Occipital lobe (tissue), 3 donors: ENCODE measurements at places on chromosomes 4 and X. TPM values are rescaled to one million over a fixed set of nuclear protein-coding genes. Genes with fewer than 3 reads are reported as not detected.
A peak's percentile ranks its signal among the peaks of the same experiment; 100 is the strongest.

- no peak for DNase-seq
These were observed 17.7 kb upstream of the HERC5 start for GRCh38 chr4:88439161-88439760.

- peak; percentile 17 for DNase-seq
These were observed 200.3 kb downstream of the PDGFC start for GRCh38 chr4:156771171-156771837.

DNA sequence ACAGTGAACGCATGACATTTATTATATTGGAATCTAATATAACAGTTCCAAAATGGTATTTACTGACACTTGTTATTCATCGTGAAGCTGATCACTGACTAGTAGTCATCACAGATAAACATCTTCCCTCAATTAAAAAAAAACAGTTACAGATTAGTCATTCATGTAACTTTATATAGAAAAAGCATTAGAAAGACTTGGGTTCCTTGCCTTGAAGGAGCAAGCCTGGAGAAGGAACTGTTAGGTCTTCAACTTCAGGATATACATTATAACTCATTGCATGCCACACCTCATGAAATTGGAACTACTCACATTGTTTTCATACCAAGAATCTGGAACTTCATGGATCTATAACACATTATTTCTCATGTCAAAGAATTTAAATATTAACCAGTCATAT is 317.7 kb downstream of the CCSER1 start:
- no peak for DNase-seq

DNA sequence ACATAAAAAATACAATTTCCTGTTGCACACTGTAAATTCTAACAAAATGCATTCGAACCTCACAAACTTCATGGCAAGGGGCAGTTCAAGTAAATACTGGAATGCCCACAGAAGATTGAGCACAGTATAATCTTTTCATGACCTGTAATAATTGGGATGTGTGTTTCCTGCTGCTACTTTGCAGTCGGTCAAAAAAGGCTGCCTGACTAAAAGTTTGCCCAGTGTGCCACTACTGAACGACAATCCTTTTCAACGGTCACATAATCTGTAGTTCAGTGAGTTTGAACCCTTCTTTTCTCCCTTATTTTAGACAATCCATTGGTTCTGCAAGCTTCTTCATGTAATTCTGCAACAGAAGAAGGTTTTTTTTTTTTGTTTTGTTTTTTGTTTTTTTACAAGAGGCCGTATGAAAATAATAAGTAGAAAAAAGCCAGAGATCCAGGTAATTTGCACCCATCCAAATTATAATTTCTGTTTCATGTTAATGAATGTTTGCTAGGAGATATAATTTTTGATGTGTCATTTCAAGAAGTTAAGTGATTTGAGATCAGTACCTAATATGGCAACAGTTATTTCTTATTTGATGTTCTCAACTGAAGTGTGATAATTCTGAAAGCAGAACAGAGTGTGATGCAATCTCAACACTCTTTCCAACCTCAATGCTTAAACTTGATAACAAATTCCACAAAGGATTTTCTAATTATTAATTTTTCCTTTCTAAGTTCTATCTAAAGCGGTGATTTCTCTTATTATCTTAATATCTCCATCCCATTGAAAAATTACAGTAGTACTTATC is 237.6 kb downstream of the FSTL5 start:
- no peak for DNase-seq

DNA sequence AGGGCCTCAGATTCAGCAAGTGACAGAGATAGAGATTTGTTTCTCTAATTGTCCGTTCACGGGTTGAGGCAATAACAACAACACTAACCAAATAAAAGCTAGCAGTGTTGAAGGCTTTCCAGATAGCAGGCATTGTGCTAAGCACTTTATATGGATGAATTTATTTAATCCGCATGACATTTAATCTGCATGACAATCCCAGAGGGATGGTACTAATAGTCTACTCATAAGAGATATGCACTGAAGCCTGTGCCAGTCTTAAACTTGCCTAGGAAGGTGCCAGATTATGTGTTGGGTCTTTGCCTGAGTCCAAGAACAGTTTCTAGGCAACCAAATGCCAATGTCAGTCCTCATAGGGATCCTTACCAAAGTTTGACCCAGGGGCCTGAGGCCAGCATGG is 37.7 kb upstream of the FAT1 start:
- DNase-seq = peak; percentile 1

DNA sequence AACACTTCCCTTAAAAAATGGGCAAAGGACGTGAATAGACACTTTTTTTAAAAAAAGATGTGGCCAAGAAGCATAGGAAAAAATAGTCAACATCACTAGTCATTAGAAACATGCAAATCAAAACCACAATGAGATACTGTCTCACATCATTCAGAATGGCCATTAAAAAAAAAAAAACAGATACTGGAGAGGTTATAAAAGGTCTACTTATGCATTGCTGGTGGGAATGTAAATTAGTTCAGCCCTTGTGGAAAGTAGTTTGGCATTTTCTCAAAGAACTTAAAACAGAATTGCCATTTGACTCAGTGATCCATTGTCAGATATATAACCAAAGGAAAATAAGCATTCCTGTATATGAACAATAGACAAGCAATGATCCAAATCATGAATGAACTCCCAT is 352.8 kb upstream of the EPHA5 start:
- DNase-seq = no peak

GRCh38 chrX:40897718-40898270 is 162.5 kb upstream of the MED14 start:
- DNase-seq = no peak

GRCh38 chr4:8391972-8392371 is 48.6 kb downstream of the ACOX3 start:
- DNase-seq = peak; percentile 75

- no peak for DNase-seq
These were observed 197.1 kb downstream of the SPRY1 start for GRCh38 chr4:123593655-123594054.

- DNase-seq = no peak
These were observed 55.9 kb downstream of the PLAC1 start for GRCh38 chrX:134602410-134602809.

SYN1 gene
- total RNA-seq = 17.5 TPM

DNA sequence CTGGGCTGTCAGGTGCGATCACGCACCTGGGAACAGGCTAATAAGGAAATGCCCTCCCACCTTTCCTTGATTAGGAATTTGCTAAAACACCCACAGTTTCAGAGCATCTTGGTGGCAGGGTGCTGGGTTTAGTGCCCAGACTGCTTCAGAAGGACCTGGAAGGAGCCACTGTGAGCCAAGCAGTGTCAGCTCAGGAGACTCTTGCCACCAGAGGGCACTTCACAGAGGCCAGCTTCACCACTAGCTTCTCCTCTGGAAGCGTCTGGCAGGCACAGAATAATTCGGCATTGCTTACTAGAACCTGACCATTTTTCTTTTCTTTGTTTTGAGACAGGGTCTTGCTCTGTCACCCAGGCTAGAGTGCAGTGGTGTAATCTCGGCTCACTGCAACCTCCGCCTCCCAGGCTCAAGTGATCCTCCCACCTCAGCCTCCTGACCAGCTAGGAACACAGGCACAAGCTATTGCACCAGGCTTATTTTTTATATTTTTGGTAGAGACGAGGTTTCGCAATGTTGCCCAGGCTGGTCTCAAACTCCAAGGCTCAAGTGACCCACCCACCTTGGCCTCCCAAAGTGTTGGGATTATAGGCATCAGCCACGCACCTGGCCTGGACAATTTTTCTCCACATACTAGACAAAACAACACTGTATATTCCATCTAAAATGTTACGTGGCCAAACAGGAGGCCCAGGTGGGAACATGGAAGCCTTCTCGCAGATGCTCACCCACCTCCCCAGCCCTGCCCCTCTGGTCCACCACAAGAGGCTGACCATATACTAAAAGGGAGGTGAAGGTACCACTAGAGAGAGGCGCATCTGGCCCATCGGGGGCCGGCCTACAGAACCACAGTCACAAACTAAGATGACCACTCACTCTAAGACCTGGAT is 14.1 kb downstream of the NOP14 start:
- no peak for DNase-seq

DNA sequence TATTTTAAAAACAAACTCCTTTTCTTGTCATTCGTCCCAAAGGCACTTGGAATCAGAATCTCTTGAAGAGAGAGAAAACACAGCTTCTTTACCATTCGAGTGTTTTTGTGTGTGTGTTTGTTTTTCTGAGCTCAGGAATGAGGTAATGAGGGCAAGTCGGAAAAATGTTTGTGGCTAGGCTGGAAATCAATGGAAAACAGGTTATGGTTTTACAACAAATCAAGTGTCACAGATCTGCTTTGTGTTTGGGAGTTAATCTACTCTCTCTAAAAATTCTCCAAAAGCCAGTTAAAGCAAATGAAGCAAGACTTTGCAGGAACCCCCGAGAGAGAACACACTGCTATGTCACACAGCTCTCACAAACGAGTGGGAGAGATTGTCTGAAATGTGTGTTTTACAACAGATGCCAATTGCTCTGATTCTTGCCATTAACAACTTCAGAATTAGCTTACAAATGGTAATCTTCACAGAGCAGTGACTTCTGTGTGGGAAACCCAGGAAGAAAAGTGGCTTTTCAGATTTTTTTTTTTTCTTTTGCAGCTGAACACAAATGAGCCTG is 264.1 kb downstream of the CBLL2 start:
- DNase-seq = no peak

HTRA3 gene
- total RNA-seq = 1.2 TPM

DNA sequence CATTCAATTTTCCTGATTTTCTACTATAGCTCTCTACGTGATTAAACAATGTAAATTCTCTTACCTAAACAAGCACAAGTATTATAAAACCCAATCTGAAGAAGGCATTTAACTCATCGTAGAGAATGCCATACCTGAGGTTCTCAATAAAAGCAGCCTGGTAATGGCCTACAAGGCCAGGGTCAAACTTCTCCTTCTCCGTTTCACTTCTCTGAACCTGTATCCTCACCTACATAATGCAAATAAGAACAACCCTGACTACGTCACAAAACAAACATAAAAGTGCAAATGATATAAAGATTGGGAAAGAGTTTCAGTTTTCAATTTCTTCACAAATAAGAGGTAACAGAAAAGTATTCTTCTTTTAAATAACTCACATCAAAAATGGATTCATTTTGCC is 55.6 kb upstream of the STS start:
- no peak for DNase-seq

NEUROG2 gene
- 10.1 TPM for total RNA-seq

- no peak for DNase-seq
These were observed 573.8 kb upstream of the NDST4 start for GRCh38 chr4:115687052-115687755.

- no peak for DNase-seq
These were observed 81.0 kb downstream of the EPHA5 start for GRCh38 chr4:65589331-65589730.

DNA sequence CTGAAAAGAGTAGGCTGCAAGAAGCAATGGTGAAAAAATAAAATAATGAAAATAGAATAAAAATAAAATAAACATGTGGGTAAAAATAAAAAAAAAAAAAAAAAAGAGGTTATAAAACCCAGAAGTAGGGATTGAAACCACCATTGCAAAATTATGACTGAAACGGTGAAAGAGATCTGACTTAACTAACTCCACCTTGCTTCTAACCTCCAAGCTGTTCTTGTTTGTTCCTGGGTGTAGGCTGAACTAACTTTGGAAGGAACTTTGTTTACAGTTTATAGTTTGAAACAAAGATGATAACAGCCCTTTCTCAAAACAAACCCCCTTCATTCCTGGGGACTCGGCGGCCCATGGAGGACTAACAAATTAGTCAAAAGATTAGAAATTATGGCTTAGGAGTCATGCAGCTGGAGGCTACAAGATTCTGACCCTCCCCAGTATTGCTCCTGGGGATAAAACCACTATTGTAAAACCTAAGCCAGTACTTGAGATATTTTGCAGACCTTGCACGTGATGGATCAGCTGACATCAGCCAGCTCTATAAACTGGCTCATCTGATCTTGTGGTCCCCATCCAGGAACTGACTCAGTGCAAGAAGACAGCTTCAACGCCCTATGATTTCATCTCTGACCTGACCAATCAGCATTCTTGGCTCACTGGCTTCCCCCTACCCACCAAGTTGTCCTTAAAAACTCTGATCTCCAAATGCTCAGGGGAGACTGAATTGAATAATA is 30.4 kb downstream of the DDX60L start:
- no peak for DNase-seq

DNA sequence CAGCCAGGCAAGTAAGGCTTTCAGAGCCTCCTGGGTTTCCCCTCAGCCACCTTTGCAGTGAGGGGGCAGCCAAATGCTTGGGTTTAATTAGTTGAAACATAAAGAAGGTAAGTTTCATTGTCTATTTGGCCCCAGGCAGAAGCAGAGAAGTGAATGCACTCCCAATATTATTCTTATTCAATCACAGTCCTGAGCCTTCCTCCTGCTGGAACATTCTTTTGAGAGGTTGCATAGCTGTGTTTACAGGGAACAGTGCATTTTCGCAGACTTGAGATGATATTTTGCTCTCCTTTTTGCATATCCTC is 13.9 kb downstream of the SLC2A9 start:
- DNase-seq = no peak

UGT8 gene
- 5.1 TPM for total RNA-seq

DNA sequence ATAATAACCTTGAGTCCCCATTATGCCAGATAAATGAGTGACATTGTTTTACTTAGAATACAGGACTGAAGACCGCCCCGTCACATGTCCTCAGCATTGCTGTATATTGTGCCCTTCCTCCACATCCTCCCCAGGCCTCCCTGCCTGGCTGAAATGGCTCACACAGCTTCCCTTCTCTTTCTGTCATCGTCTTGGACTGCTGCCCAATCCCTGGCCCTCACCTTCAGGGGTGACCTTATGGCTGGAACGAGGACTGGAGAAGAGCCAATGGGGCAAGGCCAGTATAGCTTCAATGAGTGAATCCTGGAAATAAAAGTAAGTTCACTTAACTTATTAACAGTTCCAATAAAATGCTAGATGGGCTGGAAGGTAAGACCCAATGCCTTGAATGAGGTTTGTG is 2.7 kb downstream of the KCNE5 start:
- DNase-seq = no peak

HELT gene
- total RNA-seq = not detected

GRCh38 chr4:102783006-102783405 is 22.2 kb upstream of the MANBA start:
- no peak for DNase-seq

GRCh38 chr4:113303315-113303714 is 253.9 kb downstream of the ANK2 start:
- no peak for DNase-seq

DNA sequence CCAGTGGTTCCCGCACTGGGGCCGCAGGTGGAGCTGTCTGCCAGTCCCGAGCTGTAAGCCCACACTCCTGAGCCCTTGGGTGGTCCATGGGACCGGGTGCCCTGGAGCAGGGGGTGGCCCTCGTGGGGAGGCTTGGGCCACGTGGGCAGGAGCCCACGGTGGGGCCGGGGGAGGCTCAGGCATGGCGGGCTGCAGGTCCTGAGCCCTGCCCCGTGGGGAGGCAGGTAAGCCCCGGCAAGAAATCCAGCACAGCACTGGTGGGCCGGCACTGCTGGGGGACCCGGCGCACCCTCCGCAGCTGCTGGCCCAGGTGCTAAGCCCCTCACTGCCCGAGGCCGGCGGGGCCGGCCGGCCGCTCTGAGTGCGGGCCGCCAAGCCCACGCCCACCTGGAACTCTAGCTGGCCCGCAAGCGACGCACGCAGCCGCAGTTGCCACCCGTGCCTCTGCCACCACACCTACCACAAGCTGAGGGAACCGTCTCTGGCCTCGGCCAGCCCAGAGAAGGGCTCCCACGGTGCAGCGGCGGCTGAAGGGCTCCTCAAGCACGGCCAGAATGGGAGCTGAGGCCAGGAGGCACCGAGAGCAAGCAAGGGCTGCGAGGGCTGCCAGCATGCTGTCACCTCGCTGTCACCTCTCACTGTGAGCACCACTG is 2.0 kb upstream of the METAP1 start:
- no peak for DNase-seq

GRCh38 chr4:2786152-2786671 is 6.7 kb upstream of the SH3BP2 start:
- no peak for DNase-seq

GRCh38 chrX:70398899-70399298 is 24.2 kb upstream of the GDPD2 start:
- DNase-seq = no peak
